ENCODE measurements at places on chromosomes 11 and 22.

GRCh38 chr22:30460147-30460546 lies 11.7 kb downstream of the SEC14L3 start:
- no peak for DNase-seq

DNA sequence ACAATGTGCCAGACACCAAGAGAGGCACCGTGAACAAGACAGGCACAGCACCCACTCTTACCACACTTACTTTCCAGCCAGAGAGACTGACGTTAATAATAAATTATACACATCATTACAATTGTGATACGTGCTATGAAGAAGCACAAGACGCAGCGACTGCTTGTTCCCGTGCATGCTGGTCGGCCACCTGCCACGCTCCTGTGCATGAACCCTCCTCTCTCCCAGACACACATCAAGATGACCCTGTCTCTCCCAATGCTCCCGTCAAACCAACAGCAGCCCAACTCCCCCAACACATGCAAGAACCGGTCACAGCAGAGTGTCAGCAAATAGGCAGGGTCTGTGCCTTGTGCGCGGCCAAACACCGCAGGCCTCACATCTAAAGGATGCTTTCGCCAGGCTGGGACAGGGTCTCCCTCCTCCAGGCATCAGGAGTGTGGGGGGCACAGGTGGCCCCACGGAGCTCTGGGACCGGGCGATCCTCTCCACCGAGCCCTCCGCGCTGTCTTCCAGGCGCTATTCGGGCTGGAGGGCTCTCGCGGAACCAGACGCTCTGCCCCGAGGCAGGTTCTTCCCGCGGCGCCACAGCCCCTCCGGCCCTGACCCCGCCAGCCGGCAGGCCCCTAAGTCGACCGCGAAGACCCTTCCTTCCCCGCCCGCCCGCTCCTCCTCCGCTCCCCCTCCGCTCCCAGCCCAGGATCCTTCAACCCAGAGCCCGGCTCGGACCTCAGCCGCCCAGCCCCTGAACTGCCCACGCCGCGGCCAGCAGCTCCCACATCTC lies 533 bp downstream of the SERGEF start:
- DNase-seq = peak; percentile 32

DNA sequence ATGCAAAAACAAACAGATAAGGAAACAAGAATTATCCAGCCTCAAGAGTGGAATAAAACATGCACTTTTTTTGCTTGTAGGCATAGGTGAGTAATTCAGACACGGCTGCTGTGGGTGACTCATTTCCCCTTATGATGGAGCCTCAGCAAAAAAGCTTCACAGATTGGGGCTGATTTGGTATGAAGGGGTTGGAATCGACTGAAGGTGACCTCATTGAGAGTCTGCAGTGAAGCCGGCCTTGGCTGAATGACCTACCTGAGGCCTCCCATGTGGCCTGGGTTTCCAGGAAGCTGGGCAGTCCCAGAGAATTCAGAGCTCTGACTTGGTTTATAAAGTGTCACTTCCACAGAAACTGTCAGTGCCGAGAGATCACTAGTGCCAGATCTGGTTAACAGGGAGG lies 34.2 kb upstream of the VPREB1 start:
- DNase-seq = peak; percentile 58

DNA sequence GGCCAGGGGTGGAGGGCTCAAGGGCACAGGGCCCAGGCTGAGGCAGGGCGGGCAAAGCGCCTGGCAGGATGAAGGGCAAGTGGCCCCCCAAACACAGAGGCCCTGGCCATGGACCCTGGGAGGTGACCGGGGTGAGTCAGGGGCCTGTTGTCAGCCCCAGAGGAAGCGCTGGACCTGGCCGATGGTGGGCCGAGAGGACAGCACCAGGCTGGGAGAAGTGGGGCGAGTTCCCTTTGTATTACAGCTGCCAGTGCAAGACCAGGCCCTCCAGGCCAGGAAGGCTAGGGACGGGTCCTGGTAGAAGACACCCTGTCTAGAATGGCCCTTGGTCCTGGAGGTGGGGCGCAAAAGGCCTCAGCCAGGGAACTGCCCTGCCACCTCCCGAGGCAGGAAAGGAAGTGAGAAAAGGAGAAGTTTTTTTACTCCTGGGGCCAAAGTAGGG lies 12.8 kb downstream of the CXCR5 start:
- no peak for DNase-seq

- DNase-seq = peak; percentile 6
These were observed 11.9 kb downstream of the TBCEL start for GRCh38 chr11:121035780-121036179.

- no peak for DNase-seq
These were observed 129.1 kb downstream of the FCHSD2 start for GRCh38 chr11:73013021-73013420.

DNA sequence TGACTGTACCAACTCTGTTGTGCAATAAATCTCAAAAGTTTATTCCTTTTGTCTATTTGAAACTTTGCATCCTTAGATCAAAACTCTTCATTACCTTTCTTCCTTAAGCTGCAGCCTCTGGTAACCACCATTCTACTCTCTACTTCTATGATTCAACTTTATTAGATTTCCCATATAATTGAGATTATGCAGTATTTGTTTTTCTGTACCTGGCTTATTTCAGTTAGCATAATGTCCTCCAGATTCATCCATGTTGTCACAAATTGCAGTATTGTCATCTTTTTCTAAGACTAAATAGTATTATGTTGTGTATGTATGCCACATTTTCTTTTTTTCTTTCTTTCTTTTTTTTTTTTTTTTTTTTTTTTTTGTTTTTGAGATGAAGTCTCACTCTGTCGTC lies 1176.3 kb upstream of the TENM4 start:
- DNase-seq = no peak

GRCh38 chr11:62547691-62548281 lies 1.2 kb upstream of the AHNAK start:
- no peak for DNase-seq

DNA sequence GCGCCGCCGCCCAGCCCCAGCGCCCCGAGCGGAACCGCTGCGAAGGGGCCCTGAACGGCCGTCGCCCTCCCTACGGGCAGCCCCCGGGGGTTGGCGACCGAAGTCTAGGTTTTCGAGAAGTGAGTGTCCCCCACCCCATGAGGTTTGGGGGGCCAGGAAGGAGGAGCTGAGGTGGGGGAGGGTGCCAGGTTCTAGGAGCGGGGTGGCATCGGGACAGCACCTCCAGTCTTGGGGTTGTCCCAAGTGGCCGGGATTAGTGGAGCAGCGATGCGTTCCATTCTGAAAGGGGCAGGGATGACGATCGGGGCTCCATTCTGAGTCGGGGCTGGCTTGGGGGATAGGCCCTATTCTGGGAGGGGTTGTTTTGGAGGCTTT lies 408 bp downstream of the PPP2R5B start:
- DNase-seq = no peak

DNA sequence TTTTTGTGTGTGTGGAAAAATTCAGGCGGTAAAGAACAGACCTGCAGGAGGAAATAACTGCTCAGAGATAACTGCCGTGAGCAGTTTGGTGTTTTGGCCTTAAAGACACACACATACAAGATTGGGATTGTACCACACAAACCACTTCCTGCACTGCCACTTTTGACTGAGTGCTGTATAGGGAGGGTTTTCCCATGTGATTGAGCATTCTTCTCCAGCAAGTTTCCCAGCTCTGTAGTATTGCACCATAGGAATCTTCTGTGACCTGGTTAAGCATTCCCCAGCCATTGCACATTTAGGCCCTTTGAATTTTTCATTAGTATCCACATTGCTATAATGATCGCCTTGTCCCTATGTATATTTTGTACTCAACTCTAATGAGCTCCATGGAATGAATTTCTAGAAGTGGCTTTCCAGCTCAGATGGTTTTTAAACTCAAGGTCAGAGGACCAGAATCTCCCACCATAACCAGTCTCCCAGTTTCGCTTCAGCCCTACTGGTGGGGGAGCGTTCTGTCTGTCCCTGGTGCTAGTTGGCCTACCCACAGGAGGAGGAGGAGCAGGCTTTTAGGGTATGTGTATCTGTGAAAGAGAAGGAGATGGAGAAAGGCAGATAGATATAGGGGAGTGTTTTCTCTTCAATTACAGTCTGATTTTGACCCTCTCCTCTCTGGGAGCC lies 9.3 kb downstream of the CD82 start:
- peak; percentile 94 for DNase-seq

DNA sequence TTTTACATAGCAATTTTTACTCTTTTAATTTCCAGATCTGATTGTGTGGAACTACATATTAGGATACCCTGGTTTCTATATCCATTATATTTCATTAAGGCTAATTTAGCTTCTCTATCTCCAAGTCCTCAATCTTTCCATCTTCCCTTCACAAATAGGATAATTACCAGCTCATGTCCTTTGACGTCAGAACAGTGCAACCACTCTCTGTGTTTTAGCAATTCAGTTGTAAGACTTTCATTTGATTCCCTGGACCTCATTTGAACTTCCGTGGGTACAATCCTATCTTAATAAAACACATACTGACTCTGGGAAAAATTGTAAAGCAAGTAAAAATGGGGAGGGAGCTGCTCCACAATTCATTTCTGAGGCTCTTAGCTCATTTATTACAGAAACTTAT lies 52.8 kb downstream of the FAM76B start:
- DNase-seq = no peak

- no peak for DNase-seq
These were observed 5.6 kb downstream of the NRGN start for GRCh38 chr11:124745270-124745834.

DNA sequence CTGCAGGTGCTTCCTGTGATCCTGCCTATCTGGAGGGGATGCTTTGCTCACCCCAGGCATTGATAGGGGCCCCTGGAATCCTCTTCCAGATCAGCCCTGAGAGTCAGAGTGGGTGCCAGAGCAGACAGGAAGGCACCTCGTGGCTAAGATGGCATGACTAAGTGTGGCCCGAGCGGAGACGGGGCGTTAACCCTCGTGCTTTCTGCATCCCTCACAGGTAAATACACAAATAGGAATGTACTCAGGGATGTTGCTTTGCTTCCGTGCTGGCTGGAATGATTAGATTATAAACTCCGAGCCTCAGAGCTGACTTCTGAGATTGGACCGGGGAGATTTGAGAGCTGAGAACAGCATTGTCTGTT lies 312.7 kb upstream of the B3GAT1 start:
- DNase-seq = no peak

DNA sequence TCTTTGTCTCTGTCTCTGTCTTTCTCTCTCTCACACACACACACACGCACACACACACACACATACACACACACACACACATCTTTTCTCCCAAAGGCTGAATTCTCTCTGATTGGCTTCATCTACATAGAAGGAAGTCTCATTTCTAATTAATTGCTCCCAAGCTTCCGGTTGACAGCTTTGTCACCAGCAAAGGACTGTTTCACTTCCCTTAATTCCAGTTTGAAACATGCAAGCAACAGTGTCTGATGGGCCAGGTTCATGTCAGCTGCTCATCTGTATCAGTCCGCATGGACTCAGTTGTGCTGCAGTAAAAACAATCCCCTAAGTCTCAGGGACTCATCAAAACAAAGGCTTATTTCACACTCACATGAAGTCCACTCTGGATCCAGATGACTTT lies 16.2 kb upstream of the PVALB start:
- no peak for DNase-seq

- no peak for DNase-seq
These were observed 233.5 kb upstream of the E2F8 start for GRCh38 chr11:19474211-19474610.

- DNase-seq = peak; percentile 75
These were observed 238.8 kb downstream of the TTC28 start for GRCh38 chr22:28440592-28441390.

DNA sequence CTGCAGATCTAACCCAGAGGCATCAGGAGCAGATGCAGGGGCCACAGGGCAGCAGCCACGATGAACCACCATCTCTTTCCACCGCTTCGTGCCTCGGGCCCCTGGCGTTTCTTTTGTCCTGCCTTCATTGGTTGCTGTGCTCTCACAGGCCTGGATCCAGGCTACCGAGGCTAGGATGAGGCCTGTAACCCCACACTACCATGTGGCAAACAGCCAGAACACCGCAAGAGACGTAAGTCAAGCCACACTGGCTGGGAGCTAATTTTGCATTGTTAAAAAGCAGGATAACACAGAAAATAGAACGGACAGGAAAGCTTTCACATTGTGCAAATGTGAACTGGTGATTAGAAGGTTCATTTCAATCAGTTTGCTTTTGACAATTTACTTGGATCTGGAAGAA lies 15.7 kb upstream of the ARFGAP3 start:
- DNase-seq = peak; percentile 60

- peak; percentile 24 for DNase-seq
These were observed 945.5 kb downstream of the OPCML start for GRCh38 chr11:132586801-132587200.

DNA sequence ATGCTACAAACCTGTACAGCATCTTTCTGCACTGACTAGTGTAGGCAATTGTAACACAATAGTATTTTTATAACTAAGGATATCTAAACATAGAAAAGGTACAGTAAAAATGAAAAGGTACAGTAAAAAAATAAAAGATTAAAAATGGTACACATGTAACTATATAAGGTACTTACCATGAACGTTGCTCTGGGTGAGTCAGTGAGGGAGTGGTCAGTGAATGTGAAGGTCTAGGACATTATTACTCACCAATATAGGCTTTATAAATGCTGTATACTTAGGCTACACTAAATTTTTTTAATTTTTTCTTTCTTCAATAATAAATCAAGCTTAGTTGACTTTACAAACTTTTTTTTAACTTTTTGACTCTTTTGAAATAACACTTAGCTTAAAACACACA lies 59.9 kb downstream of the EIF3M start:
- peak; percentile 17 for DNase-seq

DNA sequence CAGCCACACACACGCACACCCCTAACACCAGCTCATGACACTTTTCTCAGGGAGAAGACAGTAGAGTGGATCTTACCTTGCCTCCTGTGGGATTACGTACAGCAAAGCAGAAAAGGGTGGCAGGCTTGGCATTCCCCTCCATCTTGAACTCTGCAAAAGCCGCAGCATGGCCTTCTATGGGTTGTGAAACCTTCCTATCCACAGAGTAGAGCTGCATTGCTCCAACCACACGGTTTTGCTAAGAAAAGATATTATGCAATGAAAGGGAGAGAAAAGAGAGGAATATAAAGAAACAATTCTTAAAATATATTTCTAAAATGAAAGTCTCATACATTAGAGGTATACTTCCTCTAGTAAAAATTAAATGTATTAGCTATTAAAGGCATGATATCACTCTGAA lies 48.8 kb downstream of the CLTCL1 start:
- DNase-seq = no peak

- DNase-seq = no peak
These were observed 17.8 kb downstream of the KCTD17 start for GRCh38 chr22:37069319-37069718.

GRCh38 chr22:40157330-40157945 lies 20.3 kb upstream of the TNRC6B start:
- no peak for DNase-seq
